Lung (tissue), 17 donors: ENCODE measurements at places on chromosomes 12 and 14. TPM values are rescaled to one million over a fixed set of nuclear protein-coding genes. Genes with fewer than 3 reads are reported as not detected.

DNA sequence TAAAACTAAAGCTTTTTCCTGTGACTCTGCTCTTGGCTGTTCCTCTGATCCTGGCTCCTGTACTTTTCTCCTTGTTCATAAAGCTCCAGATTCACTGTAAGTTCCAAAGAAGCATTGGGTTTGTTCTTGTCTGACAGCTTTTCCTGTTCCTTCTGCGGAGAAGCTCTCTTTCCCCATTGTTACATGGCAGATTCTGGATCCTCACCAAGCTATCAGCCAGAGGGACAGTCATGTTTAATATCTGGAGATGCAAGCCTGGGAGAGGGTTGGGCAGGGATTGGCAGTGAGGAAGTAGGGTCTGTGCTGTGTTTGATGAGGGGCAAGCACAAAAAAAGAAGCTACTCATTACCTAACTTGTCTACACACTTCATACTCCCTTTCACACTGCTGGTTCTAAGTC, 107.9 kb downstream of the AKAP6 start:
- DNase-seq = no peak

DNA sequence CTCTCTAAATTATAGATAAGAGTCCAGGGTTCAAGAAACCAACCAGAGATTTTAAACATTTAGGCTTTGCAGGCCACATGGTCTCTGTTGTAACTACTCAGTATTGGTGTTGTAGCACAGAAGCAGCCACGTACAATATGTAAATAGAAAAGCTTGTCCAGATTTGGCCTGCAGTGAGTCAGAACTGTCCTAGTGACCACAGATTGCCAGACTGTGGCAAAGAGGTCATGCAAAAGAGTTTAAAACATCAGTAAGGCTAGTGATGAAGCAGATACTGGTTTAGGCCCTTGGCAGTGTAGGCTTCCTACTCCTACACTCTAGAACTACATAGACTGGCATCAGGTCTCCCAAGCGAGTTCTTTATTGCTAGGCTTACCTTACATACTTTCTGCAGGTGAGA, 117.6 kb upstream of the GARIN6 start:
- DNase-seq = no peak

CLEC6A gene
- 0.31 TPM for total RNA-seq

AMN gene
- total RNA-seq = 24.7 TPM
